ENCODE measurements at places on chromosomes 11 and 22.
A peak's percentile ranks its signal among the peaks of the same experiment; 100 is the strongest.

DNA sequence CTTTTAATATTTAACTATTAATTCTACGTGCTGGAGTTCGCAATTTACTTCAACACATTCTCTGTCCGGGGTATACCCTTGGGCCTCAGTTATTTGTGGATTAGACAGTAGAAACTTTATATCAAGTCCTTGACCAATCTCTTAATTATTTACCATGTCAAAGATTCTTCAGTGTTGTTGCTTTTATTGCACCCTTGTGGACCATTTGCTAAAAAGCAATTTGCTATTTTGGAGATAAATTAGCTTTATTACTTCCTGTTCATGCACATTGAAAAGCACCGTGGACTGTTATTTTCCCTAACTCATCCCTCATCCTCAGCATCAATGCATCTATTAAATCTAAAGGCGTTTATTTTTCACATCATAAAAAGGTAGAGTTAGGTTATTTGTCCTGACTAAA is 609.9 kb downstream of the CNTN5 start:
- DNase-seq: no peak

GRCh38 chr11:119668676-119669075 is 60.3 kb downstream of the NECTIN1 start:
- no peak for DNase-seq

GRCh38 chr11:130470832-130471706 is 22.6 kb downstream of the ADAMTS15 start:
- no peak for DNase-seq

DNA sequence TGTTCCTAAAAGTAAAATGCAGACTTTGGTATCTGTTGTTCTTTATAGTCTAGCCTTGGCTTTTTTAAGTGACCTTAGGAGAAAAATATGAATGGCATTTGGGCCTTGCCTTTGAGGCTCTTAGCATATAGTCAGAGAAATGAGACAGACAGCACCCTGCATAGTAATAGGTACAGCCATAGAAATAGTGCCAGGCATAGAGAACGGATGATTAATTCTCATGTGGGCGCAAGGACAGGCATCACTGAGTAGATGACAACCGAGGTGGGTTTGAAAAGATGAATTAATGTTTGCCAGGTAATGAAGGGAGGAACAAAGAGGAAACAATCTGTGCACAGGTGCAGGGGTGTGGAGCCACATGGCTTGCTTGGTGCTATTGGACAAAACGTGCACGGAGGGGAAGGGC is 90.5 kb downstream of the BMAL1 start:
- DNase-seq: no peak

DNA sequence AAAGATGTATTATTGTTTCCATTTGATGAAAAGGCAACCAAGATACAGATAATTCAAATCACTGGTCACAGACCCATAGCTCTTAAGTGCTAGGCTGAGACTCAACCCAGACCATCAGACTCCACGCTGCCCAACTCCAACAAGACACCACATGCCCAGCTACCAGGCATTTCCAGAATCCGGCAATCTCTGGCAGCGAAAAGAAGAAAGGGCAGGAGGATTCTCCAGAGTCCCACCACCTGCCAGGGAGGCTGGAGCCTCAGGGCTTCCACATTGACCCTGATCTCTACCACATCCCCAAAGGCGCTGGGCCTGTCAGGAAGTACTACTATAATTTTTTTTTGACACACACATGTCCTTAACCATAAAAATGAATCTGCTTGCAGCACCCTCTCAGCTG is 61.4 kb upstream of the ARFGAP3 start:
- DNase-seq: no peak

DNA sequence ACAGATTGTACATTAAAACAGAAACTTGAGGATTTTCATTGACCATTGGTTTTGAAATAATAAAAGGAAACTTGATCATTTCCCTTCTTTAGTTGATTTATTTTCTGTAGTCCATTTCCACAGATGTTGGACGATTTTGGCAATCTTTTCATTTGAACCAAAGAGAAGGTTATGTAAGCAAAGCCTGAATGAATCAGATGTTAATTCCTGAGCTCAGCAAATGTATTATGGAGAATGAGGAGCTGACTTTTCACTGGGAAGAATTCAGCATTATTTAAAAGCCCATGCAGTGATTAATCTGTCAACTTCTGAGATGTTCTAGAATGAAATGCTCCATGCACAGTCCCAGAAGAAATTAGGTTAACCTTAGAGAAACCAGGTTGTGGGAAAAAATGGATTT is 29.0 kb downstream of the ELMOD1 start:
- DNase-seq: no peak

DNA sequence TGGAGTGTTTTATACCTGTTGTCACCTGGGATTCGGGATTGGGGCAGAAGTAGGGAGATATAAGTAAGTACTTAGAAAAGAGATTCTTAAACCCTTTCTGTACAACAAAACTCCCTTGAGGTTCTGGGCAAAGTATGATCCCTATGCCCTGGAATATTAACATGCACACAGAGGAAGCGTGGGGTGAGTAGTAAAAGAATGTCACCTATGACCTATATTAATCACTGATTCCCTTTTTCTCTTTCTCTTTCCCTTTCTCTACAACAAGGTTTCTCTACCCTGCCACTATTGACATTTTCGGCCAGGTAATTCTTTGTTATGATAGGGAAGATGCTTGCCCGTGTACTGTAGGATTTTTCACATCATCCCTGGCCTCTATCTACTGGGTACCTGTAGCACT is 209.7 kb upstream of the PLET1 start:
- no peak for DNase-seq

GRCh38 chr11:111982019-111982464 is 43.2 kb upstream of the DLAT start:
- DNase-seq: no peak

DNA sequence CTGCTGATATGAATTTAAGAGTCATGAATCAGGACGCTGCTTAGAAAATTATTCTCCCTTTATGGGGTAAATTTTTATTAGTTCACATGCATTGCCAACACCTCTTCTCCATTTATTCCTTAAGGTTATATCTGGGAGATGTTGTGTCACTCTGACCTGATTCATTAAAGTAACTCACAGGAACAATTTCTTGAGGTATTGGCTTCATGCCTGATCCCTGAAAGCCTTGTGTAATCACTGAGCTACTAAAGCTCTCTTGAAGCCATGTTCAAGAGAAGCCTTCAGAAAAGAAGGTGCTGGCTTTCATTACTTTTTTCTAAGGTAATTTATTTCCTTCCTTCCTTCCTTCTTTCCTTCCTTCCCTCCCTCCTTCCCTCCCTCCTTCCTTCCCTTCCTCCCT is 420.6 kb downstream of the RAB38 start:
- no peak for DNase-seq

- DNase-seq: no peak
Measured at GRCh38 chr11:134566311-134566710, 154.3 kb upstream of the B3GAT1 start.

GRCh38 chr11:36600180-36600579 is 2.1 kb upstream of the RAG2 start:
- DNase-seq: no peak

- peak; percentile 74 for DNase-seq
Measured at GRCh38 chr11:34348919-34349318, 8.9 kb downstream of the ABTB2 start.

- DNase-seq: peak; percentile 48
Measured at GRCh38 chr11:75768112-75768908, at the start of gene DGAT2. DGAT2 (plus strand) TSS chr11:75768778; CDS start chr11:75768992, 214 bp downstream.
